ENCODE measurements at places on chromosomes 12 and 14.

DNA sequence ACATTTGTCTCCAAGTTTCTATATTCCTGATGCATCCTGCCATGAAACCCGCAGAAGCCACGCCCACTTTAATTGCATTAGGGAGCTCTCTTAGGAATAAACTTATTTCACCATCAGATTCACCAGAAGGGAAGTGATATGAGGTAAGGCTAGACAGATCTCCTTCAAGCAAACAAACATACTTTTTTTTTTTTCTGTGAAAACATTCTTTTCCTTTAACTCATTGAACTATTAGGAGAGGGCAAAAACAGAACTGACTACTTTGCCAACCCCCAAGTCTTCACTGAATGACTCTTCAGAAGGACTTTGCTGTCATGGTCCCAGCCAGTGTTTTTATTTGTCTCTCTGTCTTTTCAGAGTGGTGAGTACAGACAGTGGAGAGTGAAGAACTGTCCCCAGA is 48.4 kb downstream of the GTF2A1 start:
- DNase-seq = no peak

- DNase-seq = no peak
These were observed 260.9 kb upstream of the USP15 start for GRCh38 chr12:61999311-61999710.

DNA sequence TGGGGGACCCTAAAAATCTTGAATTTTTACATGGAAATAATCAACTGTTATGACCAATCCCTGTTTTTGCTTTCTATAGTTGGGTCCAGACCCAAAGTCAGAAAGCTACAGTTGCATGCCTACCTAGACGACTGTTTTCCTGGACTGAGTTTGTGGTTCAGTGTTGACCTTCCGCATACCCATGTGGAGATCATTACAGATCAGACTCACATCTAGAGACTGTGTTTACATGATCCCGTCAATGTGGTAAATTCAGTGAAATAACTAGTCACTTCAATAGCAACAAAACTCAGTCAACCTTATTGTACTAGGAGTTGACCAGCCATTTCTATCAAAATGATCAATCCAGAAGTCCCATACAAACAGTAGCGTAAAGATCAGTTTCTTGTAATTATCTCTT is 257.6 kb downstream of the EGLN3 start:
- no peak for DNase-seq

GRCh38 chr12:51269174-51270066 is 795 bp downstream of the SMAGP start:
- DNase-seq = peak; percentile 76

DNA sequence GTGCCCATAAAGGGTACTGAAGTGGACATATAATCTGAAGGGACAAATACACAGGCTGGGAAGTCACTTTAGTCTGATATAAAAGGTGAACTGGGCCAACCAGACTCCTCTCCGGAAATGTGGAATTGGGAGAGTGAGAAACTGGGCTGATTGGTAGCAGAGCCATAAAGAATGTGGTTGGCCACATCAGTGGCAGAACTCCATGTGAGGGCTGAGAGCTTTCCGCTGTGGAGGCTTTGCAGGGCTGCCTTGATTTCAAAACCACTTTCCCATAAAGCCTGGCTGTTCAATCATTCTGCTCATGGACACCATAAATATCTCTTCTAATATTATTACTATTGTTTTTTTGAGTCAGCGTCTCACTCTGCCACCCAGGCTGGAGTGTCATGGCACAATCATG is 220.3 kb downstream of the MON2 start:
- no peak for DNase-seq

GRCh38 chr12:76032043-76032981 is 736 bp upstream of the PHLDA1 start:
- DNase-seq = no peak

- no peak for DNase-seq
These were observed 33.5 kb upstream of the ADGRD1 start for GRCh38 chr12:130920119-130920703.

DNA sequence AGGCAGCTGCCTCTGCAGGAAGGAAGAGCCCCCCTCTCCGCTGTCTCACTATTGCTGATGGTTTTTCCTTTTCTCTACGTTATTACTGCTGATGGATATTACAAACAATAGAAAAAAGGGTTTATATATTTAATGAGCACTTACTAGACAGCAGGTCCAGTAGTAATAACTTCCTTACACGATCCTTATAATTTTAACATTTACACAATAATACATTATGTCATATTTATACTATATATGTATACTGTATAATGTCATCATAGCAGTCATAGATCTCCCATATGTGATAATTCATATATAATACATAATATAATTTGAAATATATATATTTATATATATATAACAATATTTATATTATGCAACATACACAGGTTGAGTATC is 92.4 kb downstream of the KSR2 start:
- DNase-seq = no peak

DNA sequence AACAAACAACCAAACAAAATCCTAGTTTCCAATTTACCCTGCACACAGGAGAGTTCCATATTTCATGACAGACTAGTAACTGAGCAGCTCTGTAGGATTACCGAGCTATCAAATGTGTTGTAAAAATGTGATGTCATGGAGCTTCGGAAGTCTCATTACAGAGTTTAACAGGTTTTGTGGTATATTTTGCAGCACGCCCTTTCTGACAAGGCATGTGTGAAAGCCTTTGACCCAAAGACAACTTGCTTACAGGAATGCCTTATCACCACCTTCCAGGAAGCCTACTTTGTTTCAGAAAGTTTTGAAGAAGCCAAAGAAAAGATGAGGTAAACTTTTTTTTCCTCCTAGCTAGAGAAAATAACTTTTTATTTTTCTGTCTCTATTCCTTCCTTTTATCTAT is 92.4 kb downstream of the TPH2 start:
- no peak for DNase-seq

DNA sequence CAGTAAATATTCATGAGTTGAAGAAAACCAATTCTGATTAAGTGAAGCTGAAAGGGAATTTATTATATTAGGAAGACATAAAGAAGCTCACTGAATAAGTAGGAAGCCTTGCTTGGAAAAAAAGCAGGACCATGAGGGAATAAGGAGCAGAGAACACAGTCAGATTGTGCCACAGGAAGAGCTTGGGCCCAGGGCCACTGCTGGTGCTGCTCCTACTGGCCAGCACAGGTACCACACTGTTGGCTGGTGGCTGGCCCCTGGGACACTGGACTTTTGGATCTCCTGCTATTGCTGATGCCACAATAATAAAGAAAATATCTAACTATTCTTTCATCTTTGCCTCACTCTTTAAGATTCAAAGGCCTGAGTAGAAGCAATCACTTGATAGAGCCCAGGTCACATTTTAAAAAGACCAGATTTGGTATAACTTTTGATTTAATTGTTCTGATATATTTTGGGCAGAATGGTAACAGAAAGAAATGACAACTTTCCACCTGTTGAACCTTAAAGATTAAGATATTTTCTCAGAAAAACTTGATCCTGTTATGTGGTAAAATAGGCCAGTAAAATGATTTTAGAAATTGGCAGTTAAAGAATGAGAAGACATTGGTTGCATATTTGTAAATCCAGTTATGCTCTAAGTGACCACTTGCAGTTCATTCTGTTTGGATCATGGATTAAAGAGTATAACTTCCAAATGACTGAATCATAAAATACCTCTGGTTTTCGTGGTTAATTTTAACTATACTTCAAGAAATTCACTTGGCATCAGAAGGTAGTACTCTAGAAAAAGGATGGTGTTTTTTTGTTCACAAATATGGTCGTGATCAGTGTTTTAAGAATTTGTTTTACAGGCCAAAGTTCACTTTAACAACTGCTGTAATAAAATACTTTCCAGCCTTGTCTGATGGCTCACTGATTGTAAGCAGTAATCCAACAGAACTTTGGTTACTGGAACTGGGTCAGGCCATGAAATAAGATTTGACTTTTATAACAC is 68.3 kb downstream of the DERA start:
- DNase-seq = no peak

GRCh38 chr14:51792809-51793208 is 67.6 kb upstream of the GNG2 start:
- no peak for DNase-seq

DNA sequence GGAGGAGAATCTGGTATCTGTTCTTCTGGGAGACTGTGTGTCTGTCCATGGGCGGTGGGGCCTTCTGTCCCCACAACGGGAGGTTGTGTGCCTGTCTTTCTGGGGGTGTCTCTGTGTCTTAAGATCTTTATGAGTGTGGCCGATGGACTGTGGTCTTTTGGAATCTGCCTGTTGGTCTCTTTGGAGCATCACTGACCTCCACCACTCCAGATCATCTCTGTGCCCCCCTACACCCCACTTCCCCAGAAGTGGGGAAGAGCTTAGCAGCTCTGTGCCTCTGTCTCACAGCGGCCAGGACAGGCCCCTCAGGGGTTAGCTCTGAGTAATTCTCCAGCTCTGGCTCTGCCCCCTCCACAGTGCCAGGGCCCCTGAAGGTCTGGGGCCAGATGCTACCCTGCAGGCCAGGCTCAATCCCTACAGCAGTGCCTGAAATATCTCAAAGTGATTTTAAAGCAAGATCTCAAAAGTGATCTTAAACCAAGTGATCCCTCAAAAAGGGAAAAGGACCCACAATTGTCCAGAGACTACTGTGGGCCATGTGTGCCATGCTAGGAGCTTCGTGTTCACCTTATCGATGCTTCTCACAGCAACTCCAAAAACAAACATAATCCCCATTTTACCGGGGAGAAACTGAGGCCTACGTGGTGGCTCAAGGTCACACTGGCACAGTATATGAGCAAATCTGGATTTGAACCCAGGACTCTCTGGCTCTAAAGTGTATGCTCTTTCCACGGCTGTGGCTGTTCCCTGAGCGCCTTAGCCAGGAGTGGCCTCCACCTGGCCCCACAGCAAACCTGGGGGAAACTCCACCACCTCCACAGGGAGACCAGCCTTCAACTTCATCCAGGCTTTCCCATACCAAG is 26.0 kb upstream of the KRT78 start:
- DNase-seq = no peak

- peak; percentile 83 for DNase-seq
These were observed 201.9 kb upstream of the FOXN3 start for GRCh38 chr14:89618811-89619551.

DNA sequence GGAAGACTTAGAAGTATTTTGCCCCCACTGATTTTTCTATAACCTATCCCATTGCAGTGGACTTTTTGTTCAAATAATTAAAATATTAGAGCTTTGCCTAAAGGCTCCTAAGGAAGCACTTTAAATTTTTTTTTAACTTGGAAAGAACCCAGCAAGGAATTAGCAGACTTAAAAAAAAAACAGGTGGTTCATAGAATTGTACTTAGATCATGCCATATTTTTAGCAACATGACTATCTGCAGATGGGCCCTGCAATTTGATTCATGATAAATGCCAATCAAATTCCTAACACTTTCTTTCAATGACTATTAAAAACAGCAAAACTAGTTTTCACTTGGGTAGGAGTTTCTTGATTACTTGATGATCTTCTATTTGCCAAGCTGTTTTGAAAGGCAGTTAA is 11.5 kb downstream of the ADAMTS20 start:
- DNase-seq = no peak

DNA sequence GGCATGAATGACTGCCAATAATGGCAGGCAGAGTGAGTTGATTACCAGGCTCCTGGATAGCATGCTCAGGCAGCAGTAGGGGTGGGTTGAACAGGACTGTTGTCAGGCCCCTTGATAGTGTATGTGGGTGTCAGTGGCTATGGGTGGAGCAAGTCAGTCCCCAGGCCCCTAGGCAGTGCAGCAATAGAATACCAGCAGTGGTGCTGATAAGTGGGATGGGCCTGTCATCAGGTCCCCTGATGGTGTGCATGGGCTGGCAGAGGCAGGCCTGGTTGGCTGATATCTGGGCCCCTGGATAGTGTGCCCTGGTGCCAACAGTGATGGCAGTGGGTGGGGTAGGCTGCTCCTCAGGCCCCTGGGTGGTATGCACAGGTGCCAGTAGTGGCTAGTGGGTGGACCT is 32.4 kb downstream of the SMCO2 start:
- DNase-seq = no peak
